Cerebellum (tissue), 4 donors: ENCODE measurements at places on chromosomes 2 and 18. TPM values are rescaled to one million over a fixed set of nuclear protein-coding genes. Genes with fewer than 3 reads are reported as not detected.

- no peak for DNase-seq
Observed at GRCh38 chr2:190831941-190832340, 48.7 kb upstream of the GLS start.

- DNase-seq, result no peak
Observed at GRCh38 chr2:196368546-196369225, 197.3 kb upstream of the STK17B start.

- no peak for DNase-seq
Observed at GRCh38 chr2:39615675-39616074, 50.0 kb upstream of the TMEM178A start.

DNA sequence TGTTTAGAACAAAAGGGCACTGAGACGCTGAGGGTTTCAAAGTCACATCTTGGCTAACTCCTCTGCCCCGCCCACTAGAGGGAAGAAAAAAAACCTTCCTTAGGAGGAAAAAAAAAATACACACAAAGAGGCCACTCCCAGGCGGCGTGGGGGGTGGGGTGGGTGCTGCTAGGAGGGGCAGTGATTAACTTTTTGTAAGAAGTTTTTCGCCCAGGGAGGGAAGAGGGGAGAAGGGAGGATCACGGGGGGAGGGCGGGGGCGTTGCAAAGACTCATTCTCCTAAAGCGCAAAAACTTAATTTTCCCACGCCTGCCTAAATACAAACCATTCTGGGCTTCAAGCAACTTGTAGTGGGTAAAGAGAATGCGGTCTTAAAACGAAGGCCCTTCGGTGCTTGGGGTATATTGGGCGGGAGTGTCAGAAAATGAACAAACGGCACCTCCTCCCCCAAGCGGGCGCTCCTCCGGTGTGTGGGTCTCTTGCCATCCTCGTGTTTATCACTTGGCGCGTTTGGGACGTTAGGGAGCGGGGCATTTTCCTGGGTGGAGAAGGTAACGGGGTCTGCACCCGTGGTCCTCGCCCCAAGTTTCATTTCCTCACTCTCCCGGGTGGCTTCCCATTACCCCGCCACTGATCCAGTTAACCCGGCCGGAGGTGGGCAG, 1.7 kb downstream of the CXCR4 start:
- DNase-seq, result no peak

- no peak for DNase-seq
Observed at GRCh38 chr18:10659000-10659399, 133.2 kb downstream of the NAPG start.

DNA sequence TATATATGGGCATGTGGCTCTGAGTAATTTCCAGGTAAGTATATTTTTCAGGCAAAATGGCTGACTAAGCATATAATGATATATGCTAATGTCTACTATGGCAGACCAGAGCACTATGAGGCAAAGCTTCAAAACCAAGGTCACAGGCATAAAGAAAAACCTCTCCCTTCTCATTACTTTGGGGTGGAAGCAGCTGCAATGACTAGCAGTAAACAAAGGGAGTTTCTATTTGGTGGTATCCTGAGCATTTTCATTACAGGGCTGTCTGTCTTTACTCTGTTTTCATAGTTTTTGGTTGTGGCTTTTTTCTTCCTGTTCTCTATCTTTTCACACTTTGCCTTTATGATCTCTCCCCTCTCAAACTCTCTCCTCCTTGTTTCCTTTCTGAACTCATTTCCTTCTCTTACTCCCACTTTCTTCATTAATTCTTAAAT, 15.6 kb downstream of the PDE6D start:
- DNase-seq, result no peak

DNA sequence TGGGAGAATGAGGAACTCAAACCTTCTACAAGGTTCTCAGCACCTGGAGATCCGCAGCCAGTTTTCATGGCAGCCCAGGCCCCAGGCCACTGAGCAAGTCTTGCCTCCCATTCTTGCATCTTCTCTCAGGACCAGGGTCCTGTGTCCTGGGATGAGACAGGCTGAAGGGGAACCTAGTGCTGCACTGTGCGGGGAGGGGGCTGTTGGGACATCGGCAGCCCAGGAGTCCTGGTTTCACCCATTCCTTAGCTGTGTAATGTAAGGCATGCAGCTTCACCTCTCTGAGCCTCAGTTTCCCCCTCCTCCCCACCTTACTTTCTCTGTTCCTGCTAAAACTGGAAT, 43.9 kb downstream of the TNS1 start:
- DNase-seq, result no peak

- DNase-seq, result no peak
Observed at GRCh38 chr18:32284284-32284683, 94.4 kb downstream of the MEP1B start.

DNA sequence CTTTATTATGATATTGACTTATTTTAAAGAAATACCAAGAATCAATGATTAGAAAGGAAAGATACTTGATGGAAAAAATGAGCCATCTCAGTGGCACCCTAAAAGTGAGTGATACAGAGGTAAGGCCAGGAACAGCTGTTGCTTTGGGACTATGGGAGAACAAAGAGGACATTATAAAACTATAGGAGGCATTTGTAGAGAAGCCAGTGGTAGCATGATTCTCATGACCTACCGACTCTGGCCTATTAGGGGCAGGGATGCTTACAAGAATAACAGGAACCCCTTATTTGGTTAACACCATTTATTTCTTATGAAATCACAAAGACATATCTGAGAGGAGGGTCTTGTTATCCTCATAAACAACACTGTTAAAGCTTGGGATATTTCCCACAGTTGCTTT, 162.2 kb downstream of the RIT2 start:
- DNase-seq, result no peak

- DNase-seq, result no peak
Observed at GRCh38 chr2:179129574-179130238, 79.8 kb upstream of the CCDC141 start.

Gene CDK5R2
- 4.9 TPM for total RNA-seq

Gene DCC
- 66.4 TPM for total RNA-seq

Gene RNF125
- total RNA-seq, result 2.5 TPM

Gene ASAP2
- 61.2 TPM for total RNA-seq

Gene FOSL2
- total RNA-seq, result 5.8 TPM

Gene TMEM17
- total RNA-seq, result 2.6 TPM

Gene GPC1
- total RNA-seq, result 70.1 TPM
